Activated naive CD4-positive, alpha-beta T cell treated with anti-CD3 and anti-CD28 coated beads for 36 hours (primary cell): ENCODE measurements at places on chromosomes 3 and 15.

DNA sequence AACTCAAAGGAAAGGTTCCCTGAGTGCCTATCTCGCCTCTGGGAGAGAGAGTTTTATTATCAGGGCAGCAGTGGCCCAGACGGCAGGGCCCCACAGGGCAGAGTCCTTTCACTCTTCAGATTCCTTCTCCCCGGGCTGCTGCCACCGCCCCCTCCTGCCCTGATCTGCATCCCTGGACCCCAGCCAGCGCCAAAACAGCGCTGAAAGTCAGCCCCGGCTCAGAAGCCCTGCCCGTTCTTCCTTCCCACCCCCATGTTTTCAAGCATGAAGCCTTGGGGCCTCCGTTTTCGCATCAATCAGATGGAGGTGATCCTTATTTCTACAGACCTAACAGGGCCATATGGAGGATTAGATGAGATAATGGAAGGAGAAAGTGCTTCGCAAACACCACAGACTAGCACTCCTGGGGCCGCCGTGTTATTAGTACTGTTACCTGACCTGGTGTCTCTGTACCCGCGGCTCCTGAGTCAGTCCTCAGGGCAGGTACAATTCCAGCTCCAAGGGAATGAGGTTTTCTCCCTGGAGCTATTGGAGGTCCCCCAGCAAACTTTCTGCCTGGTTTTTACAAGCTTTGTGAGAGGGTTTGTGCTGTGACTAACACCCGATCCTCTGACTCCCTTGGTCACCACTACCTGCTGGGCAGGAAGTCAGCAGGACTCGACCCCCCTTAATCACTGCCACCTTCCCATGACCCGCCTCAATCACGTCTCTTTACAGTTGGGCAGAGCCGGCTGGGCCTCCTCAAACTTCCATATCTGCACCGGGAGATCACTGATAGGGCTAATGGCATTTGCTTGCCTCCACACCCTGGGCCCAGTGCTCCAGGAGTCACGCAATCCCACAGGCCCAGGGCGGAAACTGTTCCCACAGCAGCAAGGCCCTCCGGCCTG, 39.5 kb upstream of the TSEN2 start:
- no peak for DNase-seq

DNA sequence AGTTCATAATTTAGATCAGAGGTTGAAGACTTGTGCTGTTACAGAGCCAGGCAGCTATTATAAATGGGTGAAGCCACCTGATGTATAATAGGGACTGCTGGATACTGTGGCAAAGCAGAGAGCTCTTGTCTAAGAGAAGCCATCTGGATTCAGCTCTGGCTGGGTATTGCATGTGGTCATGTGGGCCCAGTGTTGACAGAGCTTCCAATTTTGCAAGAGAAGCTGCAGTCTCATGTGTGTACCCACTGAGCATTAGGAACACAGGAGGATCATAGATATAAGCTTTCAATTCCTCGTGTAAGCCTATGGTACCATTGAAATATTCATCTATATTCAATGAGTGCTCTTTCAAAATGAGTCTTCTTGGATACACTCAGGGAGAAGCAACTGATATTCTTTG, 303.9 kb upstream of the SLCO3A1 start:
- no peak for DNase-seq

- no peak for DNase-seq
Observed at GRCh38 chr3:126837773-126838172, 133.7 kb downstream of the CHCHD6 start.

GRCh38 chr3:60160822-60161748, 1090.2 kb downstream of the FHIT start:
- no peak for DNase-seq

GRCh38 chr3:177554895-177555759, 357.8 kb upstream of the TBL1XR1 start:
- no peak for DNase-seq

- no peak for DNase-seq
Observed at GRCh38 chr15:87633525-87633924, 623.0 kb downstream of the NTRK3 start.

- no peak for DNase-seq
Observed at GRCh38 chr3:129327510-129327909, 48.8 kb downstream of the HMCES start.

- no peak for DNase-seq
Observed at GRCh38 chr15:70262591-70263274, 165.0 kb upstream of the TLE3 start.

DNA sequence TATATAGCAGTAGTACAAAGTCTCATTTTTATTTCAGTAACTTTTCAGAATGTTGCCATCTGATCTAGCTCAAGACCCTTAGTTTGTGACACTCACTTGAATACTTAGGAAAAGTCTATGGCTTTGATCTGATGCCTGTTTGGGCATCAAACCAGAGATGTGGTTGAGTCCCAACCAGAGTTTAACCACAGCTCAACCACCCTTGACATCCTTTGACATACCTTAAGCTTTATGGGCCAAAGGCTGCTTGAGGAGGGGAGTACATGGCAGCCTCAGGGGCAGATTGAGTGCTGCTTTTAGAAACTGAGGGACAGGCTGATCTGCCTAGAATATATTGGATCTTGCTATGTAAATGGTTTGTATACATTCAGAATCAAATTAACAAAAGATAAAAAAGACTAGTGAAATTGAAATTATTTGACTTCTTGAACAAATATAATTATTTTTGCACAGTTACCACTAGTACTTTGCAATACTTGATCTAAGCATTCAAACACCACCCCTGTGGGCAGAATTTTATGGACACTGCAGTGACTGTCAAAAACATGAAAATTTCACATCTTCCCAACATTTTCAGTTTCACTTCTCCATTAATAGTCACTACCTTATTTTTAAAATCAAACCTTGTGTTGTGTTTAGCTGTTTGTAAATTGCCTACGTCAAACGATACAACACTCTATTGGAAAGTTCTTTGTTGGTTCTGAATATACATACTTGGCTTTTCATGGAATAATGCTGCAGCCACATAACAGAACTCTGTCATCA, 199.8 kb downstream of the UBE2E2 start:
- no peak for DNase-seq

DNA sequence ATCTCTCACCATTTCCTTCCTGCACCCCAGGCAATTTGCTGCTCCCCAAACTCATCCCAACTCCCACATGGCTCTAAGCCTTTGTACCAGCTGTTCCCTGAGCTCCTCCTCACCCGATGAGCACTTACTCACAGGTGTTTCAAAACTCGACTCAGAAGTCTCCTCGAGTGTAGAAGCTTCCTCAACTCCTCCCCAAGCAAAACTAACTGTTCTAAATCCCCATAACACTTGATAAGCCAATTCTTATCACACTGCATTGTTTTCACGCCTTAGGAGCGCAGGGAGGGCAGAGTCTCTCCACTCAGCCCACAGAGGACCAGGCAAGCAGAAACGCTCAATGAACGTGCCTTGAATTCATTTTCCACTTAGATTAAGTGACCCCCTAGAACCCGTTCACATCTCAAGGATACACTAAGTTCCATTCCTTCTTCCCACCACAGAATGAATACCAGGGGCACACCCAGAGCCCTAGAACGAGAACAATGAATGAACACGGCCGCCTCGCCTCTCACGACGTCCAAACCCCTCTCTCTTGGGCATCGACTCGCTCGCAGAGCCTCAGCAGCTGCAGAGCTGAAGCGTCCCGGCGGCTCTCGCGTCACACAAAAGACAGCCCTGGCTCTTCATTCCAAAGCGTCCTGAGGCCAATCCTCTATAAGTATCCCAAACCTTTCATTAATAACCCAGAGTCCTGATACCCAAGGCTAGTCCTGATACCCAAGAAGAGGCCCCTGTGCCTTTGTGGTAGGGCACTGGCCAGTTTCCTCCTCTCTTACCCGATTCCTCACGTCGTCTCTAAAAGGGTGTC, 1.1 kb downstream of the RAF1 start:
- peak; percentile 55 for DNase-seq

DNA sequence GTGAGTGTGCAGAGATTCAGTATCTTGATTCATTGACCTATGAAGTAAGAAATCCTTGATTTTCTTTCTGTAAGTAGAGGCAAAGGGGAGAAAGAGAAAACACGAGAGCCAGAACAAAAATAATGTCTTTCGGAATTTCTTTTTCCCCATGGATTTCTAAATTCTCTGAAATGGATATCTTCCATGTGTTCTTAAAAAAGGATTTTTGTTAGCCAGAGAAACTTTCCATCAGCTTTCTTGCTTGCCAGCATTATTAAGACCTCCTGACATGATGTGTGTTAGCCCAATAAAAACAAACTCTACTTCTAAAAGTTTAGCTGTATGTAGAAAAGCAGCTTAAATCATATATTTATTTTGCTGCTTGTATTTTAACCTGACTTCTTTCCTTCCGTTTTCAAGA, 122.3 kb upstream of the AADACL2 start:
- no peak for DNase-seq

- DNase-seq: no peak
Observed at GRCh38 chr3:114566162-114566755, 272.4 kb downstream of the TIGIT start.

GRCh38 chr3:186871403-186871924, 29.0 kb downstream of the ADIPOQ start:
- DNase-seq: no peak
